ENCODE measurements at places on chromosomes 3 and 15.

GRCh38 chr15:39310633-39311032 is 270.2 kb upstream of the THBS1 start:
- DNase-seq: no peak

DNA sequence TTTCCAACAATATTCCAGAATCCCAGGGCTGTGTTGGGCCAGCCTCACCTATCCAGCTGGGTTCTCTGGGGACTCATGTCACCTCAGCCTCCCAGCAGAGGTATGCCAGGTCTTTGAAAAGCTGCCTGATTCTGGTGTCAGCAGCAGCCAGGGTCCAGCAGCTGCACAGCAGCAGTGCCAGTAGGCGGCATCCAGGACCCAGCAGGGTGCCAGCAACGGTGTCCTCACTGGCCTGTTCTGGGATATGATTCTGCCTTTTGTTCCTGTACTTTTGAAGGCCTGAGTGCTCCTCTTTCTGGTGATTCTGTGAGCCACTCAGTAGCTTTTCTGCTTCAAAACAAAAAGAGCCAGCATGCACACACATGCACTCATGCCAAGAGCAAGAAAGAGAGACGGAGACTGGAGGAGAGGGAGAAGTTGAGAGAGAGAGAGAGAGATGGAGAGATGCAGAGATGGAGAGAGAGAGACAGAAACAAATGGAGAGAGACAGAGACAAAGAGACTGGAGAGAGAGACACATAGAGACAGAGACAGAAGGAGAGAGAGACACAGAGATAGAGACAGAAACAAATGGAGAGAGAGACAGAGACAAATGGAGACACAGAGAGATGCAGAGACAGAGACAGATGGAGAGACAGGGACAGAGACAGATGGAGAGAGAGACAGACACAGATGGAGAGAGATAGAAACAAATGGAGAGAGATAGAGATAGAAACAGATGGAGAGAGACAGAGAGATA is 205.7 kb downstream of the UACA start:
- no peak for DNase-seq

GRCh38 chr3:101852983-101853840 is 3.9 kb downstream of the NFKBIZ start:
- no peak for DNase-seq

DNA sequence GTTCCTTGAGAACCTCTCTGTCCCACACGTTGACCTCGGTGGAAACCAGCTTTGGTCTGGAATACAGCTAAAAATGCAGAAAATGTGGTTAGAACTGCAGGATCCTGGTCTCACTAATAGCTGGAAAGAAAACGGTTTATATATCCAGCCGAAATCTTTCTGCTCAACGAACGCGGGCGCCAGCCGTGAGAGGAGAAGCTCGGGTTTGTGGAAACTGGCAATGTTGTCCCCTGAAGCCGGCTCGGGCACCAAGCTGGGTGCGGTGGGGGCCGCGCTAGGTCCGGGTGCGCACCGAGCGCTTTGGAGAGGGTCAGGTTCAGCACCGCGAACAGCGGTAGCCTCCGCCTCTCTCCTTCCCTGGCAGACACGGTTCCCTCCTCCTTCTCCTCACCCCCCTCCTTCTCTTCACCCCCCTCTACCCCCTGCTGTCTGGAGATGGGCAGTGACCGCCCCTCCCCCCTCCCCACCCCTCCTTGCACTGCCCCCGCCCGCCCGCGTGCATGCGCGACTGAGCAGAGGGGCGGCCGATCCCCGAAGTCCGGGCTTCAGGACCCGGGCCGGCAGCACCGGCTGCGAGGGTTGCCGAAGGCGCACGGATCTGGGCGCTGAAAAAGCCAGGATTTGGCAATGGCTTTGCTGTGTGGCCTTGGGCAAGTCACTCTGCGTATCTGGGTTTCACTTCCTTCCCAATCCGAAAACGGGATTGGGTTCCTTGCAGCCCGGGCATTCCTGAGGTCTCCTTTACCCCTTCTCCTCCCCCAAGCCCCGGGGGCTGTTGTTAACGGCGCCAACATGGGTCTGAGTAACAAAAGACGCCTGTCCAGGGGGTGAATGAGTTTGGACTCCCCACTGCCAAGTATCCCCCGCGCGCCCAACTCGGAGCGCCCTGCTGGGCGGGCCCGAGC is at the start of gene SKOR1:
Gene SKOR1, plus strand, starts transcription at position 534 of the 905 bp plus-strand sequence. Its CDS starts 94 bp downstream, at position 628.
- DNase-seq: no peak

GRCh38 chr3:155876503-155876902 is 6.1 kb downstream of the GMPS start:
- no peak for DNase-seq

Data from amygdala (tissue), 56 donors.